ENCODE measurements at places on chromosomes 1 and 21.

GRCh38 chr1:75643460-75643859 lies 32.5 kb upstream of the SLC44A5 start:
- no peak for DNase-seq

DNA sequence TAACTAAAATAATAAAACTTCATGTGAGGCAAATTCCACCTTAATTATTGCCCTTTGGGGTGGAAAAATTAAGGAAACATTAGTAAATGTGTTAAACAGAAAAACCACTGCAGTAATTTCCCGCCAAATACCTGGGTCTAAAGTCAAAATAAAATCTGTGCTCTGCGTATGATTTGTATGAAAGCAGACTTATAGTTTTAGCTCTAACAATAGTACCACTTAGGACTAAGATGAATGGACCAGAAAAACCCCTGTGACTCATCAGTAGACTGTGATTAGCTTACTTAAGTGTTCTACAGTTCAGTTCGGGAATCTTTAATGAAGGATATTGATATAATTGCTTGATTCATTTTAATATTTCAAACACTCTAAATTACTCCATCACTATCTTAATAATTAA lies 23.3 kb upstream of the C1orf105 start:
- DNase-seq = no peak

DNA sequence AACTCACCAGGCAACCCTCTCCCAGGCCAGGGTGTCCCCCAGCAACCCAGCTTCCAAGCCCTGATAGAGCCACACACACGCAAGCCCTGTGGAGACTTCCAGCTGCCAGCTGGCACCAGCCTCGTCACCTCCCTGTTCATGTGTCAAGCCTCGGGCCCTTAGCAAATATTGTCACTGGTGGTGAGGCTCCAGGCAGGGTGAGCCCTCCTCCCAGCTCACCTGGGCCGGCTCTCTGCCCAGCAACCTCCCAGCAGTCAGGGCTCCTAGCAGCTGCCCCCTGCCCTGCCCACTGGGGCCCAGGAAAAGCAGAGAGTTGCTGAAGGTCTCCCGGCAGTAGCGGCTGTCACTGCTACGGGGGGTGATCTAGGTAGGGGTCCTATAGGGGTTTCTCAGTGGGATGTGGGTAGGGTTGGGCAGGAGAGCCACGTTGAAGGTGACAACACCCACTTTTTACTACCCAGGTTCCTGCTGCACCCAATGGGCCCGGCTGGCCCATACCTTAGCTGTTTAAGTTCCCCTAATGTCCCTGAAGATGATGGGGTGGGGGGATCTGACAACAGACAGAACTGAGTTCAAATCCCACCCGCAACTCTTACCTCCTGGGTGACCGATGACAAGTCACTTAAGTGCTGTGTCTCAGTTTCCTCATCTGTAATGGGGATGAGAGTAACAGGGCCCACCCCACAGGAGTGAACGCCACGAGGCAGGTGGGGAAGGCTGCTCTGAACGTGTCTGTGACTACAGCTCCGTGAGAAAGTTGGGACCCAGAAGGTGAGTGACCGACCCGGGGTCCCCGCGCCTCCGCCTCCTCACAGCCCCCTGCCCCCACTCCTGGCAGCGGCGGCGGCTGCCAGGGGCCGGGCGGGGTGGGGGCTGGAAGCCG lies 678 bp downstream of the TTC39A start:
- DNase-seq = no peak

GRCh38 chr1:209751627-209752231 lies 4.1 kb upstream of the TRAF3IP3 start:
- DNase-seq = peak; percentile 38

- no peak for DNase-seq
Measured at GRCh38 chr1:235843461-235843961, 23.2 kb downstream of the LYST start.

GRCh38 chr1:158068918-158069317 lies 75.5 kb downstream of the KIRREL1 start:
- no peak for DNase-seq

- DNase-seq = no peak
Measured at GRCh38 chr1:161631076-161631475, at the start of gene FCGR3B. FCGR3B (minus strand) TSS chr1:161631176; CDS start chr1:161631094, 82 bp downstream.
